ENCODE measurements at places on chromosomes 13 and 19.

DNA sequence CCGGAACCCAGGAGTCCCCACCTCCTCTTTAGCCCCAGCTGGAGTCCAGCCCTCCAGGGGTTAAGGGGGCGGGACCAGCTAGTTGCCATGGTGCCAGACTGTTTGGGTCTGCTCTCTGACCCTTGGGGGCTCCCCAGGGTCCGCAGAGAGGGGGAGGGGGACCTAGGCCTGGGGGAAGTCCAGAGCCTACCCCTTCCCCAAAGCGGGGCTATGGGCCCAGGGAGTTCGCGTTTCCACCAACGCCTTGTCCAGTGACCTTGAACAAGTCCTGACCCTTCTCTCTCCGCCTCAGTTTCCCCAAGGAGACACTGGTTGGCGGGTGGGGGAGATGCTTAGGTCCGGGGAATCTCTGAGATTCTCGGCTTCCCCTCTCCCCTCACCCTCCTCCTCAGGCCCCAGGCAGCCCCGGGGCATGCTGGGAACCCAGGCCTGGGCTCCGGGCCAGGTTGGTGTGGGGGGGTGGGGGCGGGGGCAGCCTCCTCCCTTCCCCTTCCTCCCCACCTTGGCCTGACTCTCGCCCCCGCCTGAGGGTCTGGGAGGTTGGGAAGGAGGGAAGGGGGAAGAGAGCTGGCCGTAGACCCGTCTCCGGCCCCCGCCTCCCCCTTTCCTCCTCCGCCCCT lies 2.6 kb upstream of the SPACA6 start:
- no peak for DNase-seq

DNA sequence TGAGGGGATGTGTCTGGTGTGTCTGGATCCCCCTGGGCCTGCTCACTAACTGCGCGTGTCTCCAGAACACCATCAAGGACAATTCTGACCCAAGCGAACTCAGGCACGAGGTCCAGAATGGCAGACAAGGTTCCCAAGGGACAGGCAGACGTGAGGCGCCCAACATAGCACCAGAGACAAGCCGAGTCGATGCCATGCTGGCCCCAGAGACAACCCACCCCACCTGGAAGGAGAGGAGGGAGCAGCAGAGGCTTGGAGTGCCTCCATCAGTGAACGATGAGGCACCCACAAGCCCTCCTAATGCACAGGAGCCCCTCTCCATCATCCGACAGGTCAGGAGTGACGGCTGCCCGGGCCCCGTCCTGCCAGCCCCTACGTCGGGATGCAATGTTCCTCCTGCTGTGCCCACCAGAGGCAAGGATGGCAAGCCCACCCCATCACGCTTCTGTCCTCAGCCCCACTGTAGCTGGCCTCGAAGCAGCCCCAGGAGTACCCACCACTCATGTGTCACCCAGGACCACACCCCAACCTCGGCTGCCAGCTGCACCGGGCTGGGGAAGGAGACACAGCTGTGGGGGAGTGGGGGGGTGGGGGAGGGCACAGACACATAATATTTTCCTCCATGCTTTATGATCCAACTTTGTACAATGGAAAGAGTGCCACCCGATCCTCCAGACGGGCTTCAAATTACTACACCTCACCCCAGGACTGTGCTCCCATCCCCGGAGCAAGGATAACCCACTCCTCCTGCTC lies 11.8 kb downstream of the AP3D1 start:
- DNase-seq: no peak

- DNase-seq: no peak
Measured at GRCh38 chr19:37095859-37096258, 17.6 kb downstream of the ZNF420 start.

GRCh38 chr19:14482172-14482941 lies 7.2 kb upstream of the PTGER1 start:
- DNase-seq: no peak

- DNase-seq: no peak
Measured at GRCh38 chr13:101527130-101527529, 74.7 kb downstream of the ITGBL1 start.

DNA sequence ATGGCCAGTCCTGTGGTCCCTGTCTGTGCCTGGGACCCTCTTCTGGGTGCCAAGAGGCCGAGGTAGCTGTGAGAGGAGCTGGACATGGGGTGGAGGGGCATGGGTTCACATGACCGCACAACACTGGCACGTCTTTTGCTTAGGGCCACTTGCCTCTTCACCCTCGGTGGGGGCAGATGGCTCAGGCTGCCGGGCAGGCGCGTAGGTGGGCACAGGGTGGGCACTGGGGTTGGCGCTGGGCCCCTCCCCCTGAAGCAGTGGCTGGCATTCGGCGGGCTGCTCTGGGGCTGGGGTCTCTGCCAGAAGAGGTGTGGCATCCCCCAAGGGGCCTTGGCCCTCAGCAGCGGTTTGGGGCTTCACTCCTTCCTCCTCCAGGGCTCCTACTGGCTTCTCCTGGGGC lies 8.4 kb downstream of the PALM3 start:
- DNase-seq: no peak

DNA sequence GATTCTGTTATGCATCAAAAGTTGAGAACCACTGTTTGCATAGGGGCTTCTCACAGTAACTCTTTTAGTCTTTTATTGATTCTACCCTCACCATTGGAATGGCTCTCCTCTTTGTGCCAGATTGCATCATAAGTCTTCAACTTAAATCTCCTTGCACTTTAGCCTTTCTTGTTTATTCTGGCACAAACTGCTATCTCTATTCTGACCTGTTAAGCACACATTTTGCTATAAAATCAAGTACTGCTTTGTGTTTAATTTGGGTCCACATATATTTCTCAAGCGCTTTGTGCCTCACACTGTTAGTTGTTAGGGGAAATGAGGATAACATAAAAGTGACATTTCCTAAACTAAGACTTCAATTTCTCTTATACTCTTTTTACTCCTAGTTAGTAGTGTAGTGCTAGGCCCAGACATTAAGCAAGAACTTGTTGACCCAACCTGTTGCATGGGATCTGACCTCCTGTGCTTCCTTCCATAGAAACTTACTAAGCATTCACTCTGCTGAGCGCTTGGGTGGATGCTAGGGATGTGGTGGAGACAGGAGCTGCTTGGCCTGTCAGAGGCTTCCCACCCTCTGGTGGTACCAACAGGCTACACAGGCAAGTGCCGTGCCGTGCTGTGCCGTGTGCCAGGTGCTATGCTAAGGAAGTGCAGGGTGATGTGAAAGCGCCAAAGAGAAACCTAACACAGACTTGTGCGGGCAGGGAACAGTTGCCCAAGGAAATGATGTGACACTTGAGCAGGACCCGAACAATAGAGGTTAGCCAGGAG lies 1.2 kb downstream of the UTP14C start:
- DNase-seq: no peak

GRCh38 chr19:10043286-10043927 lies 30.1 kb downstream of the RDH8 start:
- DNase-seq: no peak

DNA sequence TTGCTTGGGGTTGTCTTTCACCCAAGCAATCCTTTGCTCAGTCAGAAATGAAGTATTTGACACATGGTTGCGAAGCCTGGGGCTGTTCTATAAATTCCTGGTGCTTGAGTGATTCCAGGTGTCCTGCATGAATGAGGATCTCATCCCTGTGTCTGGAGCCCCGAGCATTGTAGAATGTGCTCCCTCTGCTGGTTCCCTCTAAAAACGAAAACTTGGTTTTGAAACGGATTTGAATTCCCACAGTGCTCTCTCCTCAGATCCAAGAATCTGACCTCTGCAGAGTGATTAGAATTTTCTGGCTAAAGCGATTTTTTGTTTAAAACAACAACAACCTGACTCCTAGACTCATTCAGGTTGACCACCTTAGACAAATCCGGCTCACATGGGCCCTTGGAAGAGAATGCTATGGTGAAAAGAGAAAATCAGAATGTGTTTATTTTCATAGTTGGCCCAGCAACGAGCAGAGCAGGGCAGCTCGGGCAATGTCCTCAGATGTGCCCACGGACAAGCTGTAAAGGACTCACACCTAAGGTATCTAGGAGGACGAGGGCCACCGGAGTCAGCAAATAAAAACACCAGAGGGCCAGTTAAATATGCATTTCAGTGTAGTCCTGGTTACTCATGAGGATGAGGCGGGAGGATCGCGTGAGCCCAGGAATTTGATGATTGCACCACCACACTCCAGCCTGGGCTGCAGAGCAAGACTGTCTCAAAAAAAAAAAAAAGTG lies 8.7 kb upstream of the ATP12A start:
- DNase-seq: no peak

DNA sequence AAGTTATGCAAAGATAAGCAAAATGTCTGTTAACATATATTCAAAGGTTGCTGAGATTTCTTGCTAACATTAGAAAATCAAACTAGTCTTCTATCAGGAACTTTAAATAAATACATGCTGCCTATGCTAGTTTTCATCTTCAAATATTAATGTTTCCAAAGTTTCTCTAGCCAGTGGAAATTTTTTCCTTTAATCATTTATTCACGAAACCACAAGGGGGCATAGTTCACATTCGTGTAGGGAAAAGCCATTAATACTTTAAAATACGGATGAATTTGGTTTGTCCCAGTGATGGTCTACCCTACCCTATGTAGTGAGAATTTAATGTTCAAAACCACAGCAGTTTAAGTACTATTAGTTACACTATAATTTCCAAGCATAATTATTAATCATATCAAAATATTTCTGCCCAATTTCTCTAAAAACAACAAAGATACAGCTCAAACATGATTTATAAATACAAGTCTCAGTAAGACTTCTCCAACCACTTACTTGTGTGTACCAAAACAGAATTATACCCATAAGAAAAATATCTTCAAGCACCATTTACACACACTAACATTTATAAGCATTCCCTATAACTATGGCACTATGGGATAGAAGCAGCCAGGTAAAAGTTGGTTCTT lies 16.2 kb downstream of the NUFIP1 start:
- DNase-seq: peak; percentile 4

DNA sequence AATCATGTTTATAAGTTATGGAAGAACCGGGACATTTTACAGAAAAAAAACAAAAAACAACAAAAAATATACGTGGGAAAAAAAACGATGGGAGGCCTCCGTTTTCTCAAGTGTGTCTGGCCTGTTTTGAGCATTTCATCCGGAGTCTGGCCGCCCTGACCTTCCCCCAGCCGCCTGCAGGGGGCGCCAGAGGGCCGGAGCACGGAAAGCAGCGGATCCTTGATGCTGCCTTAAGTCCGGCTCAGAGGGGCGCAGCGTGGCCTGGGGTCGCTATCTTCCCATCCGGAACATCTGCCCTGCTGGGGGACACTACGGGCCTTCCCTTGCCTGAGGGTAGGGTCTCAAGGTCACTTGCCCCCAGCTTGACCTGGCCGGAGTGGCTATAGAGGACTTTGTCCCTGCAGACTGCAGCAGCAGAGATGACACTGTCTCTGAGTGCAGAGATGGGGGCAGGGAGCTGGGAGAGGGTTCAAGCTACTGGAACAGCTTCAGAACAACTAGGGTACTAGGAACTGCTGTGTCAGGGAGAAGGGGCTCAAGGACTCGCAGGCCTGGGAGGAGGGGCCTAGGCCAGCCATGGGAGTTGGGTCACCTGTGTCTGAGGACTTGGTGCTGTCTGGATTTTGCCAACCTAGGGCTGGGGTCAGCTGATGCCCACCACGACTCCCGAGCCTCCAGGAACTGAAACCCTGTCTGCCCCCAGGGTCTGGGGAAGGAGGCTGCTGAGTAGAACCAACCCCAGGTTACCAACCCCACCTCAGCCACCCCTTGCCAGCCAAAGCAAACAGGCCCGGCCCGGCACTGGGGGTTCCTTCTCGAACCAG lies 1.8 kb upstream of the APOE start:
- no peak for DNase-seq

DNA sequence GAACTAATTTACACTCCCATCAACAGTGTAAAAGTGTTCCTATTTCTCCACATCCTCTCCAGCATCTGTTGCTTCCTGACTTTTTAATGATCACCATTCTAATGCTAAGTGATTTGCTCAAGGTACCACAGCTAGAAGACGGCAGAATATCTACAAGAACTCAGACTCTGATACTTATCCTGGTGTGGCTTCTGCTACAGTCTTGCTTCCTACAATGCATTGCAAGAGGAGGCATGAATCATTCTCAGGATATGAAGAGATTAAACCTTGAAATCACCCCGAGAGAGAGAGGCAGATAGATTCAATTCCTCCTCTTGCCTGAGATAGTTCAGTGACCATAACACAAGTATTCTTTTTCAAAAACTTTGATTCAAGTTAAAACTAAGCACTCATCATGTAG lies 306.4 kb downstream of the TBC1D4 start:
- DNase-seq: no peak

GRCh38 chr19:1155352-1156304 lies 18.4 kb downstream of the SBNO2 start:
- no peak for DNase-seq

- no peak for DNase-seq
Measured at GRCh38 chr13:42354241-42355091, 82.5 kb downstream of the AKAP11 start.

DNA sequence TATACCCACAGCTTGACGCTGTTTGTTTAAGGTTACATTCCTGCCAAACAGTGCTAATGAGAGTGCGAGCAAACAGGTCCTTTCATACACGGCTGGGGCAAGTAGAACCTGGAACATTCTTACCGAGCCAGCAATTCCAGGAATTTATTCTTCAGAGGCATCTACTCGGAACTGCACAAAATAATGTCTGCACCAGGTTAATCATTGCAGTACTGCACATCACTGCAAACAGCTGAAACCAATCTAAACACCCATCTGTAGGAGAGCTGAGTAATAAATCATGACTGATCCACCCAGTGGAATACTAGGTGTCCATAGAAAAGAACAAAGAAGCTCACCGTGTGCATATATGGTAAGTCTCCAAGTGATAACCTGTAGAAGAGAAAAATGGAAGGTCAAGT lies 1.2 kb upstream of the ZNF579 start:
- DNase-seq: no peak

DNA sequence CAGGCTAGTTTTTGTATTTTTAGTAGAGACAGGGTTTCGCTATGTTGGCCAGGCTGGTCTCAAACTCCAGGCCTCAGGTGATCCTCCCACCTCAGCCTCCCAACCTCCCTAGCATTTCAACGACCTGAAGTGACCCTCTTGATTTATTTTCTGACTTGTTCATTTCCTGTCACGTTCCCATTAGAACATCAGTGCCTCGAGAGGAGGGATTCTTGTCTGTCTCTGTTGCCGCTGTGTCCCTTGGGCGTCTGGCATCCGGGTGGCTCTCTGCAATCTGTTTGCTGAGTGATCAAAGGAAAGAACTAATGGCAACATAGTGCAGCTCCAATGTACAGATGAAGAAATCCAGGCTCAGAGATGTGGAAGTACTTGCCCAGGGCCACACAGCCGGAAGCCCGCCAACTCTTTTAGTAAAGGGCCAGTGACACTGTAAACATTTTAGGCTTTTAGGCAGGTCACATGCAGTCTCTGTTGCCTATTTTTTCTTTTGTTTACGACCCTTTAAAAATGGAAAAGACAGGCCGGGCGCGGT lies 47.5 kb downstream of the NFIC start:
- DNase-seq: peak; percentile 27

GRCh38 chr19:17348700-17349099 lies 11.3 kb downstream of the GTPBP3 start:
- peak; percentile 28 for DNase-seq
